ENCODE measurements at places on chromosomes 13 and 19. TPM values are rescaled to one million over a fixed set of nuclear protein-coding genes. Genes with fewer than 3 reads are reported as not detected.

- no peaks in the 10 kb centered on the region for H3K27me3 ChIP-seq
- H3K36me3 ChIP-seq = no peaks in the 10 kb centered on the region
- no peak overlapping the region for H3K4me3 ChIP-seq
- no peak overlapping the region for H3K27ac ChIP-seq
- no peak for DNase-seq
These were observed 905.5 kb upstream of the PCDH20 start for GRCh38 chr13:62321139-62321538.

DNA sequence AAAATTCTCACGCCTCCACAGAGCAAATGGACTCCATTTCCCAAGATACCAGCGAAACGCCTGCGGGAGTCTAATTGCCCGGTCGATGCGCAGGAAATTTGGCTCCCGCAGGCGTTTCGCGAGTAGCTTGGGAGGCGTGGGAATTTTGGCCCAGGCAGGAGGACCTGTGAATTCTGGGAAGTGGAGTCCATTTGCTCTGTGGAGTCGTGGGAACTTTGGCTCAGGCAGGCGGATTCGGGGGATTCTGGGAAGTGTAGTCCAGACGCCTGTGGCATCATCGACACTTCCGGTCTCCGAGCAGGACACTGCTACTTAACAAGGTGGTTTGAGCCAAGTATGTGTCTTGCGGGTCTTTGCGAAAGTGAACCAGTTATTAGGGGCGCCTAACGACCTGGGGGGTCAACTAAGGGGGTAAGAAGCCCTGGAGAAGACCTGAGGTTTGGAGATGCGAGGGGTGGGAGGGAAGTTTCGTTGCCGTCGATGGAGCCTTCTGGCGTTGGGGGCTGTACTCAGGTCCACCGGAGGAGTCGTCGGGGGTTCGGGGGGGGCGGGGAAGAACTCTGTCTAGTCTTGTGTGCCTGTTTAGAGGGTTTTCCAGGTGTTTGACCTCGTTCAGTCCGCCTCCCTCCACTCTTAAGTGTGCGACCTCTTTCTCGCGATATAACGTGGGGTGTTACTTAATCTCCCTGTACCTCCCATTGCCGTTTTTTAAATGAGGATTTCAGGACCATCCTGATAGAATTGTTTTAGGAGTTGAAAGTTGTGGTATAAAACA is at the start of gene ZNF155:
Gene ZNF155 (plus strand): TSS at position 277 of the 775 bp plus-strand sequence. CDS start 4,356 bp downstream, outside the sequence.
- DNase-seq = peak; percentile 74
- peak within 1 kb of the TSS; percentile 96 for H3K27ac ChIP-seq
- peaks cover 26% of the 10 kb centered on the region for H3K36me3 ChIP-seq

GRCh38 chr19:29311191-29311790 is 98.3 kb upstream of the UQCRFS1 start:
- no peak overlapping the region for H3K4me3 ChIP-seq
- DNase-seq = no peak
- no peaks in the 10 kb centered on the region for H3K36me3 ChIP-seq
- no peak overlapping the region for H3K27ac ChIP-seq
- H3K4me1 ChIP-seq = no peaks in the 10 kb centered on the region

GRCh38 chr19:46759817-46760333 is 13.6 kb upstream of the STRN4 start:
- no peak overlapping the region for H3K4me3 ChIP-seq
- peaks cover 3% of the 10 kb centered on the region for H3K36me3 ChIP-seq
- H3K4me1 ChIP-seq = peaks cover 7% of the 10 kb centered on the region
- H3K27ac ChIP-seq = no peak overlapping the region
- H3K27me3 ChIP-seq = no peaks in the 10 kb centered on the region
- DNase-seq = no peak

DNA sequence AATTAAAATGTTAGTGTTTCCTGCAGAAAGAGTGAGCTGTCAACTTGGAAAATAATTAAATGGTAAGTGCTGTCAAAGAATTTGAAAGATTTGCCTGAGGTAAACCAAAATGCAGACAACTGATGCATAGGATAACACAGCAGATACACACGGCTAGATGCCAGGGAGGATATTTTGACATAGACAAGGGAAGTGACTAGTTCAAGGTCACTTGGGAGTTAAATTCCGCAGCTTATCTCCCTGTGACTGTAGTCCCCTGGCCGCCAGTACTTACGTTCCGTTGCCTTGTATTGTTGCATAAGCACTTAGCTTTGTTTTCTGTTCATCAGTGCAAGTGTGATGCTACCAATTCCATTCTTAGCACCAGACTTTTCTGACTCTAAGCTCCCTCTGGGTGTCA is 247.3 kb upstream of the MAB21L1 start:
- DNase-seq = no peak
- H3K4me3 ChIP-seq = no peak overlapping the region
- H3K36me3 ChIP-seq = no peaks in the 10 kb centered on the region
- H3K27me3 ChIP-seq = peaks cover 8% of the 10 kb centered on the region

The ATP4A gene
- total RNA-seq = not detected

The PLK5 gene
- total RNA-seq = not detected

The ZNF667 gene
- total RNA-seq = 1.00 TPM
